Activated T-cell treated with anti-CD3 and anti-CD28 coated beads, Interleukin-2, amount 50 U/mL, for 1 hour (primary cell): ENCODE measurements at places on chromosomes 2 and 18.

DNA sequence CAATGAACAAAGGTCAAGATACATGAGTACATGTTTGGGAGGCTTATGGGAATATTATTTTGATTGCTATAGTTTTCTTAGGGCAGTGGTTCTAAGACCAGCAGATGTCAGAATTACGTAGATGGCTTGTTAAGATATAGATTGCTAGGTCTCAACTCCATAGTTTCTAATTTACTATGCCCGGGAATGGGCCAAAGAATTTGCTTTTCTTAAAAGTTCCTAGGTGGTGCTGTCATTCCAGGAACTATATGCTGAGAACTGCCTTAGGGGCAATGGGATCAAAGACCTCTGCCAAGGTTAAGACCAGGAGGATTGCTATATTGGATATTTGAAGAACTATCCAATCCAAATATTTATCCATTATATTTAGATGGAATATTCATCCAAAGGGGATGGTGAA, 141.8 kb downstream of the FSIP2 start:
- no peak for DNase-seq

DNA sequence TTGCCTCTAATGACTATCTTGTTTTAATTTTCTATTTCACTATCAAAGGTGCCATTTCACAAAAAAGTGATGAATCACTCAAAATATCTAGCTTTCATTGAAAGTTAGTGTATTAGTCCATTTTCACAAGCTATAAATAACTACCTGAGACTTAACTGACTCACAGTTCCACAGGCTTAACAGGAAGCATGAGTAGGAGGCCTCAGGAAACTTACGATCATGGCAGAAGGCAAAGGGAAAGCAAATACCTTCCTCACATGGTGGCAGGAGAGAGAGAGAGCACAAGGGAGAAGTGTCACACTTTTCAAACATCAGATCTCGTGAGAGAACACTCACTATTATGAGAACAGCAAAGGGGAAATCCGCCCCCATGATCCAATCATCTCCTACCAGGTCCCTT, 1220.4 kb upstream of the ZEB2 start:
- DNase-seq: no peak

DNA sequence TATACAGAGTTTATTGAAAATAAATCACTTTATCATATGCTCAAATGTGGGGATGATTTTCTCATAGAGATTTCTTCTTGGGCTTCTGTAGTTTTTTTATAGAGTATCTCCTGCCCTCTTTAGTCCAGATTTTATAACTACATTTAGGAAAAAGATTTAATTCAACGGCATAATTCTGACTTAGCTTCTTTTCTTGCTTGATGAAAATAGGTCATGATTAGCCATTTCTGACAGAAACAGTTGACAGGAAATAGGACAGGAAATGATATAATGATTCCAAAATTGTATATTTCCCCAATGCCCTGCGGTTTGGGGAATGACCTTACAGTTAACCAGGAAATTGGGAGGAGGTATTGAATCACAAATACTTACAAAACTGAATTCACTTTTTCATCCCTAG, 1531.9 kb upstream of the ACVR2A start:
- no peak for DNase-seq

DNA sequence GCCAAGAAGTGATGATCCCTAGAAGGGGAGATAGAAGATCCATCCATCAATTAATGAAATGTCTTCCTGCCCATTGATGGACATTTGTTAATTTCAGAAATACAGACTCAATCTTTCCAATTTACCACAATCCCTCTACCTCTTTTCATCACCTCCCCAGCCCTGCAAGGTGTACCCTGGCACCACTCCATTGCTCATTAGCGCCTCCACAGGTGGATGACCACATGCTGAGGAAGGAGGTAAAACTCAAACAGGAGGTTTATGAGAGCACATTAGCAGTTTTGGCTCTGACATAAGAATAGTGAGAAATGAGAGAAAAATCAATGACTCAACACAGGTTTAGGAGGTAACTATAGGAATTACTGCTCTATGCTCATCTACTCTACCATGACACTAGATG, 208.0 kb downstream of the C1D start:
- no peak for DNase-seq

DNA sequence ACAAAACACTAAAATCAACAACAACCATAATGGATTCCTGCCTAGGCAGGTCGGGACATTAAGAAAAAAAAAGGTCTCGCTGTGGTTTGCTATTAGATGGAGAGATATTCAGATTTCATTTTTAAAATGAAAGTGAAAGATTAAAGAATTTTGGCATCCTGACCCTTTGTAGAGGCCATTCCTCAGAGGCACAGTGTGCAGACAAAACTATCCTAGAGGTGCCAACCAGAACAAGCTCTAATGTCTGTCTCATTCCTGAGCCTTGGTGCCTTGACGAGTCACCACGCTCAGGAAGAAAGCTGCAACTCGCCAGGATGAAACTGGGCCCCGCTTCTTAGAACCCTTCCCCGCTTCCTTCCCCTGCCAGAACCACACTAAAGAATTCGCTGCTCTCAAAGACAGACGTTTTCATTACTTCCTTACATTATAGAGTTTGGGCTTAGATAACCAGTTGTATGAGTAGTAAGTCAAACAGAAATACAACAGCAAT, 156.0 kb downstream of the TGIF1 start:
- DNase-seq: peak; percentile 54

GRCh38 chr2:88671786-88672427, 19.6 kb upstream of the RPIA start:
- DNase-seq: peak; percentile 18

- DNase-seq: no peak
Measured at GRCh38 chr2:119650206-119650605, 28.8 kb upstream of the TMEM177 start.

DNA sequence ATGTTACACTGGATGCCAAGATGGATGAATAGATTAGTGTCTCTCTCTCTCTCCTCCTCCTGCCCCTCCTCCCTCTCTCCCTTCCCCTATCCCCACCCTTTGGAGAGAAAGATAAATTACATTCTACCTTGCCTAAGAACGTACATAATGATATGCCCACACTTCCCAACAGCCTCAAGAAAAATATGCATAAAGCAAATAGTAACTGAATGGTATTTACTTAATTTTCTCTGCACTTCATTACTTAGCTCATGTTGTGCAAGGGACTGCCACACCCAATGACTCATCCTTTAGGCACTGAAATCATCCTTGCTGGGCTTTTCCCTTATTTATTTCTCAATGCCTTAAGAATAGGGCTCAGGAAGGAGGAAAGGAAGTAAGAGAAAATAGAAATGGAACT, 137.3 kb upstream of the PID1 start:
- DNase-seq: no peak

- no peak for DNase-seq
Measured at GRCh38 chr2:212135739-212136138, 402.9 kb downstream of the ERBB4 start.

DNA sequence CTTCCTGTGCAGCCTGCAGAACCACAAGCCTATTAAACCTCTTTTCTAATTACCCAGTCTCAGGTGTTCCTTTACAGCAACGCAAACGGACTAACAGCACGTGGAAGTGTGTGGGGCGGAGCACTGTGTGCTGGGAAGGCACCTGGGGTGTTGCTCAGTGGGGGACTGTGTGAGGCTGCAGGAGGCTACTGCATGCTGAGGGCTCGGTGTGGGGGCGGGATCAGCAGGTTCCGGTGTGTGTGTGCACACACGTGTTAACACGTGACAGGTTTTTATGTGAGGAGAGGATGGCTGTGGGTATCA, 58.9 kb downstream of the ANKMY1 start:
- DNase-seq: no peak

- DNase-seq: no peak
Measured at GRCh38 chr18:71630696-71631095, 913.4 kb downstream of the CBLN2 start.

- no peak for DNase-seq
Measured at GRCh38 chr18:48348739-48349138, 60.4 kb downstream of the ZBTB7C start.

DNA sequence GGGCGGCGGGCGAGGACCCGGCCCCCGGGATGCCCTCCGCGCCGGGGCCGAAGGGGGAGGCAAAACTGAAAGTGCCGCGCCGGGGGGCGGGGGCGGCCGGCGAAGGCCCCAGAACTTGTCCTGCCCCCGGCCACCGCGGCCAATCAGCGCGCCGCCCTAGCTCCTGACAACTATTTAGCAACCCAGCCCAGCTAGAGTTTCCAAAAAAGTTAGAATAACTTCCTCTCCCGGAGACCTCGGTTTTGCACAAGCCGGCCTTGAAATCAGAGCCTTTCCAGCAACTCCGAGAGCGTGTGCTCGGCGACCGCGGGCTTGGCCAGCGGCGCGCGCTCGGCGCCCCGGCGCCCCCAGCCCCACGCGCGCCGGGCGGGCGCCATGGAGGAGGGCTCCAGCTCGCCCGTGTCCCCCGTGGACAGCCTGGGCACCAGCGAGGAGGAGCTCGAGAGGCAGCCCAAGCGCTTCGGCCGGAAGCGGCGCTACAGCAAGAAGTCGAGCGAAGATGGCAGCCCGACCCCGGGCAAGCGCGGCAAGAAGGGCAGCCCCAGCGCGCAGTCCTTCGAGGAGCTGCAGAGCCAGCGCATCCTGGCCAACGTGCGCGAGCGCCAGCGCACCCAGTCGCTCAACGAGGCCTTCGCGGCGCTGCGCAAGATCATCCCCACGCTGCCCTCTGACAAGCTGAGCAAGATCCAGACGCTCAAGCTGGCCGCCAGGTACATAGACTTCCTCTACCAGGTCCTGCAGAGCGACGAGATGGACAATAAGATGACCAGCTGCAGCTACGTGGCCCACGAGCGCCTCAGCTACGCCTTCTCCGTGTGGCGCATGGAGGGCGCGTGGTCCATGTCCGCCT, at the start of gene TWIST2:
TSS of gene TWIST2 (plus strand) at position 245 of the 850 bp plus-strand sequence. CDS start at position 376, 131 bp downstream.
- DNase-seq: no peak

DNA sequence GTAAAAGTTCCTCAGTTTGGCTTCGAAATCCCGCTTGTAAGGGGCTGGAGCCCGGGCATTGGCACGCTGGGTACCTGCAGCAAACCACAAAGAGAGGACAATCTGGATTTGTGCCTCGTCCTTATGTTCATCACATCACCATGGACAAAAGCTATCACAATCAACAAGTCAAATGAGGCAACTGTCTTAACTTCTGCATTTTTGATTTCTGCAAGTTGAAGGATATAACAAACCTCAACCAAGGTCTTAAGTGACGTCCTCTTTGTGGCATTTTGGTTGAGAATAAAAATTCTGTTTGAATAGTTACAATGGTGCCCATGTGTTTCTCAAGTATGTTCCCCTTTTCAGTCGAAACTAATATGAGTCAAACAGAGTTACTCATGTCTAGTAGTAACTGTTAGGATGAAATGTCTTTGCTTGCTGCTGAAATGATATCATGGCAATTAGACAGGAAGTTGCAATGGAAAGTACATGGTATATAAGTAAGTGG, 70.8 kb upstream of the STK17B start:
- DNase-seq: peak; percentile 49

- DNase-seq: no peak
Measured at GRCh38 chr2:115484486-115484885, 1042.0 kb downstream of the DPP10 start.

- DNase-seq: no peak
Measured at GRCh38 chr2:231299267-231299666, 96.2 kb upstream of the B3GNT7 start.

- DNase-seq: no peak
Measured at GRCh38 chr2:8255448-8255800, 426.4 kb upstream of the ID2 start.

- DNase-seq: no peak
Measured at GRCh38 chr2:45892425-45892745, 240.9 kb downstream of the PRKCE start.

GRCh38 chr18:27428120-27428519, 243.0 kb upstream of the CHST9 start:
- DNase-seq: no peak

GRCh38 chr2:215019521-215020145, 118.8 kb downstream of the ABCA12 start:
- no peak for DNase-seq

- DNase-seq: no peak
Measured at GRCh38 chr2:214051585-214051984, 359.3 kb upstream of the VWC2L start.

GRCh38 chr18:71249791-71250190, 960.9 kb downstream of the SOCS6 start:
- DNase-seq: no peak

DNA sequence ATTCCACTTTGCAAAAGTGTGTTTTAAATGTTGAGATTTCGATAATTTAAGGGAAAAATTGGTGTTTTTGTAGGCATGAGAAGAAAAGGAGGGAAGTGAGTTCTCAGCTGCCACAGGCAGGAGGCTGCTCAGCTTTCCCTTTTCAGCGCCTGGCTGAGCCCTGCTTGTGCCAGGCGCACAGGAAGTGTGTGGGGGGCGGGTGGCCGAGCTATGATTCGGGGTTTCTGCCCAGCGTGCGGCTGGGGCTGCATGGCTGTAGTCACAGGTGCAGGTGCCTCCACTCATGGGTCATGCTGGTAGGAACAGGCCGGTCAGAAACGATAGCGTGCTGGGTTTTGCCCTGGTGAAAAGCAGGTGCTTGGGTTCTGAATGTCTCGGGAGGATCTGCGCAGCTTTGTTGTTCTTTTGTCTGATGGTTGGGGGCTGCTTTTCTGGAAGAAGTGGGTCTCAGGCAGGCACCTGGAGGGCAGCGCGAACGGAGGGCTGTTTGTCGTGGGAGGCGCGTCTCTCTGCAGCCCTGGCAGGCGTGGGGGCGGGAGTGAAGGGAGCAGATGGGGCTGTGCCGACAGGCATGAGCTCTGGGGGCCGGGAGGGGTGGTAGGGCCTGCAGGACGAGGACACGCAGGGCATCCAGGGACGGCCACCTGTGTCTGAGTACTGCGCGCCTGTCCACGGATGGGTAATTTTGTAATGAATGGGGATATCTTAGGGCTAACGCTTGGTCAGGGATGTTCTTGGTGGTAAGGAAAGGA, 2.1 kb downstream of the KCNG2 start:
- no peak for DNase-seq

GRCh38 chr18:51361130-51361860, 163.8 kb upstream of the MEX3C start:
- DNase-seq: no peak

DNA sequence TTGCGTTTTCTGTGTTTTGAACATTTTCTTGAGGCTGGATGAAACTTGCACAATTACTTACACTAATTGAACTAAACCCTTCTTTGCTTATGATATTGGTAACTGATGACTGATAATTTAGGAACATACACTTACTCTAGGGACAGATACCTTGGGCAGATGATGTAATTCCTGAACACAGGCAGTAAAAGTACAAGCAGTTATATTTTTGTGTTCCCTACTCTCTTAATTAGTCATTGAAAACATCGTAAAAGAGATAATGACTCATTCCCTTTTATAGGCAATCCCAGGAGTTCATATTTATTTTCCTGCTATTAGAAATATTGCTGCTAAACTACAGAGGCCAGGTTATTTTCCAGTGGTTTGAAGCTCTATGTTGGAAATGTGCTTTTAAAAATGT, 46.4 kb downstream of the CCDC85A start:
- DNase-seq: no peak

GRCh38 chr2:237059155-237059875, 26.4 kb upstream of the COPS8 start:
- DNase-seq: no peak

DNA sequence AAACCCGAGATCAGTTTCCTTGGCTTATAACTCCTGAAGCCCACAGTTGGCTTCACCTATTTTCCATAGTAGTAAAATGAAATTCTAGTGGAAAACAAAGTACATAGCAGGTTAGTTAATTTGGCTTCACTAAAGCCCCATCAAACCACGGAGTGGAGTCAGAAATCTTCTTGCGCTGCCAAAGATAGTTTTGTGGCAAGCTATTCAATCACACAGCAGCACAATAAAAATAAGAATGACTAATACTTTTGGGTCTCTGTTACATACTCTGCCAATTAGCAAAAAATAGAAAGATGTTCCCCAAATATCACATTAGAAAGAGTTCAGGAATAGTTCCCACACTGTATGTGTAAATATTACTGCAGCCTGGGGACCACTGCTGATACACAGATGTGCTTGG, 175.2 kb upstream of the NOL4 start:
- DNase-seq: no peak
